Stimulated activated effector memory CD8-positive, alpha-beta T cell treated with anti-CD3 and anti-CD28 coated beads, Interleukin-12 subunit alpha, Interleukin-12 subunit beta, amount 100 ng/mL, for 72 hours (primary cell): ENCODE measurements at places on chromosomes 4 and X.

- DNase-seq: no peak
Observed at GRCh38 chr4:119629142-119629471, 503 bp upstream of the PDE5A start.

DNA sequence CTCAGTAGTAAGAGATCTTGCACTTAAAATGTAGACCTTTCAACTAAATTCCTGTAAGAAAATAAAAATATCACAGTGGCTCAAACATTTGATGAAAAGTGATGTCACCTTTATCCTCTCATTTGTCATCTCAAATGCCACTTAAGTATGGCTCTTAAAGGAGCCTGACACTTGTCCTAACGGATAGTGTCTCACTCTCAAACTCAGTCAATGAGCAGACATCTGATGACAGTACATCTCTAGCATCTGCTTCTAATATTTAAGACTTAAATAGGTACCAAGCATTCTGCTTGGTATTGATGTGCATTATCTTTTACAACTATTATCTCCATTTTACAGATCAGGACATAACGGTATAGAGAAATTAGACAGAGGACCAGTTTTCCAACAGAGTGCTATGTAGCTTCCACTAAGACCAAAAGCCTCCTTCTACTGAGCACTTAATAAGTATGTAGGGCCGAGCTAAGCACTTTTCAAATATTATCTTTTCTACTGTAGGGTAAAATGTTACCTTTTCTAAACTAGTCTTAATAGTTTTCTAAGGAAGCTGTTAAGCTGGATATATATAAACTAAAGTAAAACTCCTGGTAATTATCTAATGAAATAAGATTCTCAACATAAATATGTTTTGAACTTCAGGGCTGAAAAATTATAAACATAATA, 110.2 kb downstream of the PDE5A start:
- no peak for DNase-seq

GRCh38 chr4:75497133-75497532, 17.1 kb downstream of the RCHY1 start:
- no peak for DNase-seq

GRCh38 chr4:121764702-121765367, at the start of gene SMIM43:
Gene SMIM43 (minus strand): TSS chr4:121765164. CDS start chr4:121765105, 59 bp downstream.
- DNase-seq: no peak

- no peak for DNase-seq
Observed at GRCh38 chr4:147768113-147768512, 36.2 kb downstream of the ARHGAP10 start.

DNA sequence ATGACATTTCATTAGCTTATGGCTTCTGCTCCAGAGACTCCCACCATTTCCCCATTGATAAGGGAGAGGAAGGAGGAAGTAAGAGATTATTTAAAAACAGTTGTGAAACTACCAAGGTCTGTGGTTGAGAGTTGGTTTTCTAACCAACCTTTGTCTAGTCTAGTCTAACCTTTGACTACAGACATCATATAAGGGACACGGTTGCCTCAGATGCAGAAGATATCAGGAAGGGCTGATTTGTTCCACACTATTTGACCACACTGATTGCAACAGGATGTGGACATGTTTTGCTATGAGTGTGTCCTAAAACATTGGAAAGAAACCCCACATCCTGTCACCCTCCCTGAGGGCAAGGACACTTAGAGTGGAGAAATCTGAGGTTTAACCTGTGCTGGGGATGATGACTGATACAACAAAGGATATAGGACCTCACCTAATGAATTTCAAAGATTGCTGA, 53.0 kb downstream of the COQ2 start:
- DNase-seq: no peak

DNA sequence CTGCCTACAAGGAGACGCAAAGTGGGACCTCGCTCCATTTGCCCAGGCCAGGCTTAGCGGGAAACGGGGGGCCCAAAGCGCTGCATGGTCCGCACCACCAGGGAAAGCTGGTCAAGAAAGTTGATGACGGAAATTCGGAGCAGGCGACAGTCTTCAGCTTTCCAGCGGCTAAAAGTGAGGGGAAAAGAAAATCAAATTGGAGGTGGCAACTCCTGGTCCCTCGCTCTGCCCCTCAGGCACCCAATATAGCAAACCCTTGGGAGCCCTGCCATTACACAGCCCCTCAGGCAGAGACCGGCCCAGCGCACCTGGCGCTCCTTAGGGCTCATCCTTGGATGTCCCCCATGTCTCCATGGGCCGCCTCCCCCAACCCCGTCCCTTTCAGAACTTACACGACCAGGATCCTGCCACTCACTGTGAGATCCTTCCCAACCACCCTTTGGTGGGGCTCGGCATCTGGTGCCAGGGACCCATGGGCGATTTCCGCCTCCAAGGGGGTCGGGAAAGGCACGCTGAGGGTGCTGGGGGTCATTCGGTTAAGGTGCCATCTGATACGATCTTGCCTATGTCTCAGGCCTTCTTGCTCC, 1.1 kb downstream of the LAGE3 start:
- no peak for DNase-seq

- DNase-seq: no peak
Observed at GRCh38 chr4:17619416-17620105, 5.1 kb downstream of the MED28 start.

GRCh38 chr4:108933046-108933445, 170.2 kb upstream of the ETNPPL start:
- DNase-seq: no peak

GRCh38 chrX:130083107-130083490, 27.2 kb downstream of the ELF4 start:
- no peak for DNase-seq

- no peak for DNase-seq
Observed at GRCh38 chr4:76486588-76487276, 51.7 kb downstream of the SHROOM3 start.

DNA sequence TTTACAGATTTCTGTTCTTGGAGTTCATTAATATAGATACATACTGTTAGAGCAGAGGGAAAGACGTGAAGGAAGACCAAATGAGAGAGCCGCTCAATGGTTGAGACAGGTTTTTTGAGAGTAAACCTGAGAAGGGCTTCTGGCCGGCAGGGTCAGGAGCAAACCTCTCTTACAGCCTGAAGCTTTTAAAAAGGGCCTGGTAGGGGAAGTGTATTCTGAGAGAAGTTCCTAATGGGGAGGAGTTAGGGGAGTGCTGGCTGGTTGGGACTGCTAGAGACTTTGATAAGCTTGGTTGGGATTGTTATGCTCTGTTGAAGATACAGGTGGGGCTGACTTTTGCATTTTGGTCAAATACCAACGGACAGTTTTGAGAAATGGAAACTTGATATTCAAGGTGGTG, 186.8 kb upstream of the PABPC4L start:
- DNase-seq: no peak

DNA sequence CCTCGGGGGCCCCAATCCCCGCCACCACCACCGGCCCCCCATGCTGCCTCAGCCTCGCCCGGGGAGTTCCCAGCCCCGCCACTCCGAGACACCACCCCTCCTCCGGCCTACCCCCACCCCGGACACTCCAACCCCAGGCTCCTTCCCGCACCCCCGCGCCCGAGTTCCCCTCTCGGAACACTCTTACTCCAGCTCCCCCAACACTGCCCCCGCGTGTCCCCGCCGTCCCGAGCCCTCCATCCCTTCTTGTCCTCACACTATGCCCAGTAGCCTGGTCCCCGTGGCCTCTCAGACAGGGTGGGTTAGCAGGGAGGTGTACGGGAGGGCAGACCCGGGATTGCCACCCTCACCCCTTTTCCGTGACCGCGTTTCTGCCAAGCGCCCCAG, 276.1 kb downstream of the BCOR start:
- no peak for DNase-seq

GRCh38 chr4:126223784-126224407, 909.1 kb downstream of the FAT4 start:
- no peak for DNase-seq

DNA sequence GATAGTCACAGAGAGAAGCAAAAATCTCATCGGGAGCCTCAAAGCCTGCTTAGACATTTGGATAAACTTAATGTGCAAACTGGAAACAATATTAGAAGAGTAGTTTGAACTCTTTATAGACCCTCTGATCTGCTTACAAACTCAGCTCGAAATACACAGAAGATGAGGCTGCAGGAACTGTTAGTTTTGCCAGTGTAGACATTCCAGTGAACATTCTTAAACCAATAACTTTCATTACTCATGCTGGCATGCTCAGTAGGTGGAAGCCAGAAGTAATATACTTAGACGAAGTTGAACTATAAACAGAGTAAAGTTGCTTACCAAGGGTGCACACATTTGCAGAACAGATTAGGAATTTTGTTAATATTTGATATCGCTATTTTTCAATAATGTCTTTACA, 303.5 kb downstream of the ANKRD50 start:
- DNase-seq: no peak

GRCh38 chr4:184444953-184445309, 29.4 kb downstream of the IRF2 start:
- DNase-seq: no peak

GRCh38 chr4:173046818-173047217, 121.8 kb upstream of the GALNT7 start:
- no peak for DNase-seq

DNA sequence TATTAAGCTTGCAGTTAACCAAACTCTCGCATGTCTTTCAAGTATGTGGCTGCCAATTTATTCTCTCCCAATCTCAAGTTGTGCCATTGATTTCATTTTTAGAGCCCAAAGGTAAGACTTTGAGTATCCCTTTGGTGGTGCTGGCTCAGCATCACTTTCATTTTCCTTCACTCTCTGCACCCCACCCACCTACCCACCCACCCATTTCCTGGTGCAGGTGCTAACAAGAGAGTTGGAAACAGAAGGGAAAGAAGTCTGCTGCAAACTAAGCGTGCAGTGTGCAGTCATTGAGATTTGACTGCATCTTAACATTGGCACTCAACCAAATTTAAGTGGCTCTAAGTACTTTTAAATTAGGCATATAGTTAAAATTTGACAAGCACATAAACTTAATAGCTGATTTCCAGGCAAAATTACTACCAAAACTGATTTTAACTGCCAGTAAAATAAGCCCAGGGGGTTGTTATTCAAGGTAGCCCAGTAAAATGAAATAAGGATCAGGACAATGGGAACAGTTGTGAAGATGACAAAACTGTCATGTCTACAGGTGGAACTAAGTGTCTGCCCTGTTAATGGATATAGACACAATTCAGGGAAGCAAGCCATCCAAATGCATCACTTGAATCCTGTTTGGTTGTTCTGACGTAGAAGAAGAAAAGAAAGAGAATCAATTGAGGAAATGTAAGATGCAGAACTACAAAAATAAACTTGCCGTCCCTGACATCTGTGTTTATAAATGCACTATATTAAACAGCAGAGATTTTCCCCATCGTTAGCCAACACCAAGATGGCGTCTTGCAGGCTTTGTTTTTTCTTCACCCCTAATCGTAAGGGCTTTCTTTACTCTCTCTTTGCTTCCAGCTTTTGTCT, 184.2 kb downstream of the KDR start:
- DNase-seq: no peak

GRCh38 chr4:13988353-13989305, 361.1 kb upstream of the BOD1L1 start:
- no peak for DNase-seq

GRCh38 chr4:70187216-70187615, 8.3 kb upstream of the ODAM start:
- no peak for DNase-seq

- DNase-seq: no peak
Observed at GRCh38 chr4:38691251-38692008, 27.4 kb downstream of the KLF3 start.
